Activated naive CD8-positive, alpha-beta T cell treated with anti-CD3 and anti-CD28 coated beads for 36 hours (primary cell): ENCODE measurements at places on chromosomes 7 and 10.

DNA sequence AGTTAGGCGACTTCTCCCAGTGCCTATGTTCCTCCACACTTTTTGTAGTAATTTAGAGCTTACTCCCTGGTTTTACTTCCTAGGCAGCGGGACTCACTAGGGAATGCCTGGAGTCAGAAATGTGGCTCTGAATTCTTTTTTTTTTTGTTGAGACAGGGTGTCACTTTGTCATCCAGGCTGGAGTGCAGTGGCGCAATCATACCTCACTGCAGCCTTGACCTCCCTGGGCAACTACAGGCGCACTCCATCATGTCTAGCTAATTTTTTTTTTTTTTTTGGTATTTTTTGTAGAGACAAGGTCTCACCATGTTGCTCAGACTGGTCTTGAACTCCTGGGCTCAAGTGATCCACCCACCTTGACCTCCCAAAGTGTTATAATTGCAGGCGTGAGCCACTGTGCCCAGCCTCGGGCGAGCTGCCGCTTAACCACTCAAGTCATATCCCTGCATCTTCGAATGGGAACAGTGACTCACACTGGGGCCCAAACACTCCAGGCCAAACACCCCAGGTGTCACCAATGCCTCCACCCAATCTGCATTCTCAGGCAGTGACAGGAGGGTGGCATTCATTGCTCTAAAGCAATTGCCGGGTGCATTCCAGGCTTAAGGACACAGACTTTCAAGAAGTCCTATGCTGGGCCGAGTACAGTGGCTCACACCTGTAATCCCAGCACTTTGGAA, 19.6 kb downstream of the RGS10 start:
- DNase-seq = peak; percentile 34

GRCh38 chr7:121395494-121395960, 581 bp downstream of the FAM3C start:
- peak; percentile 68 for DNase-seq

GRCh38 chr7:130566168-130566897, 74.4 kb downstream of the MEST start:
- DNase-seq = no peak

GRCh38 chr7:16960337-16960965, 78.7 kb upstream of the AGR3 start:
- DNase-seq = no peak

DNA sequence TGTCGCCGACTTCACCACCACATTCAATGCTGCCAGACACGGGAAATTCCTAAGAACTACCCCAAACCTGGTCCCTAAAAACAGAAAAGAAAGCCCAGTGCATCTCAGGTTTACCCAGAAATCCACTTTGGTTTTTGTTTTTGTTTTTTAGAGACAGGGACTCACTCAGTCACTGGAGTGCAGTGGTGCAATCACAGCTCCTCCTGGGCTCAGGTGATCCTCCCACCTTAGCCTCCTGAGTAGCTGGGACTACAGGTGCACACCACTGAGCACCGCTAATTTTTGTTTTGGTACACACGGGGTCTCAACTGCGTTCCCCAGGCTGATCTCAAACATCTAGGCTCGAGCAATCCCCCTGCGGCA, 22.8 kb downstream of the MAD1L1 start:
- DNase-seq = no peak

- DNase-seq = peak; percentile 69
Measured at GRCh38 chr10:88270871-88271713, 312.0 kb downstream of the RNLS start.

GRCh38 chr7:1949681-1950055, 279.6 kb downstream of the ELFN1 start:
- no peak for DNase-seq

DNA sequence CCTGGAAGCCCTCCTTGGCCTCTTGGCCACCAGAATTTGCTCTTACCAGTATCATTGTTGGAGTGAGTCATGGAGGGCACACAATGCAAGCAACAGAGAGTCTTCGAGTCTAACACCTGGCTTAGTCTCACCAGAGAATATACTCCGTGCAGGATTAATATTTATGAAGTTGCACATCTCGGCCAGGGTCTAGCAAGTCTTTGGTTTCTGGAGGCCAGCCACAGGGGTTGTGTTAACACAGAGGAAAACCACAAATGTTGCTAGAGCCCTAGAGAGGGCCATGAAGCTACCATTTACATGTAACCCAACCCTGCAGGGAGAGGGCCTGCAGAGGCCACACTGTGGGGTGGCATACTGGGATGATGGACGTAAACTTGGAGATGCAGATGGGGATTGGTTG, 71.8 kb downstream of the MTPN start:
- DNase-seq = no peak

DNA sequence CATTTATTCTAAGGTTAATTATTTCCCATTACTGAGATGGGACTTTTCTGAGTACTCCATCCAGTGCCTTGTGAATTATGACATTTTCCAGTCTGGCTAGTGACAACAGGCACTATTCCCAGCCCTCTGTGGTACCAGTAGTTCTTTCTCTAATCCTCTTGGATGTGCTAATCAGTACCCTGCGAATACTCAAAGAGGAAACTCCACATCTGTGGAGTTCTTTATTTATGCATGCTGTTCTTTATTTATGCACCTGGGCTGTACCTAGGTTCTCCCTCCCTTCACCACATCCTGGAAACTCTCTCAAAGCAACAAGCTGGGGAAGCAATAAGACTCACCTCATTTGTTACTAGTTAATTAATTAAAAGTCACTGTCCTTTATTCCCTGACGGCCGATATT, 83.5 kb downstream of the TSPAN12 start:
- DNase-seq = no peak

DNA sequence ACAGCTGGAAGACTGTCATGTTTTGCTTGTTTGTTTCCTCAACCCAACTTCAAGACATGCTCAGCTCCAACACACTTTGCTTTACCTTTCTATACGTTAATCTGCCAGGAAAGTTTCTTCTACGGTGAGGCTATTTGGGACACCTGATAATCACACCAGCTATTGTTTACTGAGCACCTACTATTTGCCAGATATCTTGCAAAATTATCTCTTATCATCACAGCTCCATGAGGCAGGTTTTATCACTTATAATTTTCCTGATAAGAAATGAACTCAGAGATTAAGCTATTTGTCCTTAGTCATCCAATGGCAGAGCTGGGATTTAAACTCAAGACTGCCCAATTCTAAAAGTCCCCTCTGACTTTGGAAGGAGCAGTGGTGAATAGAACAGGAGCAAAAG, 117.4 kb downstream of the CREB5 start:
- no peak for DNase-seq

- no peak for DNase-seq
Measured at GRCh38 chr7:25527665-25528170, 299.4 kb upstream of the NPVF start.

DNA sequence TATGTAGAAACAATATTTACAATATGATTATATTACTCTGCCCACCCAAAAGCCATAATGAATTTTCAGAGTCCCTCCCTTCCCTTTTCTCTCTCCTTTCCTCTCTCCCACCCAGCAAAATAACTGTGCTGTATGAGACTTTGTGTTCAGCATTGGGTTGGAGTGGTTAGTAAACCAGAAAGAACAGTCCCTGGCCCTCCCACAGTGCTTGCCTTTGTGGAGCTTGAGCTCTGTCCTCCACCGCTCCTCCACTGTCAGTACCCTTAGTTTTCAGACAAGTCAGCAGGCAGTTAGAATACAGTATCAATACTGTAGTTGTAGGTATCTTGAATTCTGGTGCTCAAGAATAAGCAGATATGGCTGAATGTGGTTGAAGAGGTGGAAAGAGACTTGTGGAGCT, 92.7 kb downstream of the CDK14 start:
- DNase-seq = no peak

- no peak for DNase-seq
Measured at GRCh38 chr10:62858364-62858763, 42.2 kb upstream of the EGR2 start.

DNA sequence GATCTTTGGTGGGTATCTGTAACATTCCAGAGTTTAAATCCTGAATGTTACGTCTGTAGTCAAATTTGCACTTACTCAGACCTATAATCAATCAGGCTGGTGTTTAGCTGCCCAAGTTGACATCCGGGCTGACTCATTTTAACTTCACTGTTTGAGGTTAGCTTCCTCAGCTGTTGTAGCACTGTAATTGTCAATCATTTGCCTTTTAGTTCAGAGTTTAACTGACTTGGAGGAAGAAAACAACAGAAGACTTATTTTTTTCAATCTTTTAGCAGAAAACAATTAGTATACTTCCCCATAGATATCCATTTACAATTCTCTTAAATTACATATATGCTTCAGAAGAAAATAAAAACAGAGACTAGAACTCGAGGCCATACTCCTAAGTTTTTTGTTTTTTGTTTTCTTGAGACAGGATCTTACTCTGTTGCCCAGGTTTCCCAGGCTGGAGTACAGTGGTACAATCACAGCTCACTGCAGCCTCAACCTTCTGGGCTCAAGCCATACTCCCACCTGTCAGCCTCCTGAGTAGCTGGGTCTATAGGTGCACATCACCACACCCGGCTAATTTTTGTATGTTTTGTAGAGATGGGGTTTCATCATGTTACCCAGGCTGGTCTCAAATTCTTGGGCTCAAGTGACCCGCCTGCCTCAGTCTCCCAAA, 38.5 kb upstream of the LRRC17 start:
- DNase-seq = no peak

DNA sequence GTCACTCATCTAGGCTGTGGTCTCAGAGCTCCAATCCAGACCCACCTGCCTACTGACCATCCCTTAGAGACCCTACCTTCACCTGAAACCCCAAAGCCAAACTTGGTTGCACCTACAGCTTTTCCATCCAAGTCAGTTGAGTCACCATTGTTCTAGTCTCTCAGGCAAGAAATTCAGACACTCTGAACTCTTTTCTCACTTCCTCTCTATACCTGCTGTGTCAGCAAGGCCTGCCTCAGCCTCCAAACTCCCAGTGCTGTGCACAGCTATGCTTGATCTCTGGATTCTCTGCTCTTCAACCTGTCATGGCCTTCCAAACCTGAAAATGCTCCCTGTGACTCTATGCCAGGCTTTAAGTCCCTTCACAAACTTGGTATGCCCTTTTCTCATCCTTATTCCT, 47.4 kb upstream of the MTURN start:
- DNase-seq = no peak

DNA sequence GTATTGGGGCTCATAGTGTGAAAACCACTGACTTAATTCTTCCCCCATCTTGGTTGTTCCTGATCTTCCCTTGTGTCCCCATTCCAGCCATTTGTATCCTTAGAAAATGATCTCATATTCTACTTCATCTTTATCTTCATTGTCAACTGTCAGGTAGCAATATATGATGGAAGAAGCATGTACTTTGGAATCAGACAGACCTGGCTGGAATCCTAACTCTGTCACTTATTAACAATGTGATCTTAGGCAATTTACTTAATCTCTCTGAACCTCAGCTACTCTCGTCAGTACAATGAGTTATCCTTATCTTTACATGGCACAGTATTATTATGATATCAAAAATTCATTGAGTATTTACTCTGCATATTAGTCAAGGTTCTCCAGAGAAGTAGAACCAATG, 10.1 kb downstream of the CFTR start:
- DNase-seq = no peak

DNA sequence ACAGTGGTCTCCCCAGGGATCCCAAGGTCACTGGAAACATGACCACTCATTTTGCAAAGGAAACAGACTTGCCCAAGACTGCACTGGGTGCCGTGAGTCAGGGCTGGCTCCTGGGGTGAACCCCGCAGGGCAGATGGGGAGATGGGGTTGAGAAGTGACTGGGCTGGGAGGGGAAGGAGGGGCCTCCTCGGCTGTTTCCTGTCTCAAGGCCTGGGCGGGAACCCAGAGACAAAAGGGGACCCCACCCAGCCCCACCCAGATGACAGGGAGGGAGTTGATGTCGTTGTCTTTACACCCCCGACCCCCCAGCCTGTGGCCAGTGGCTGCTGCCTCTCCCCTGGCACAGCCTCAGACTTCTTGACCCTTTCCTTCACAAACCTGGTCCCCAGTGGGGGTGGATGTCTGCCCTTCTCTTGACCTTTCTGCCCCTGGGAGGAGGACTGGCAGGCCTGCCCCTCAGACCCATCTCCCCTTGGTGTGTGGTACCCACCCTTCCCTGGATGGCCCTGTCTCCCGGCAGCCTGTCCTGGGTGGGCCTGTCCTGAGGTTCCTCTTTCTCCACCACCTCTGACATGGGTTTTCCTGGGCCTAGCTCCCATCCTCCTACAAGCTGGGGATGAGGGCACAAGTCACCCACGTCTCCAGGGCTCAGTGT, 1.4 kb downstream of the MYO1G start:
- peak; percentile 83 for DNase-seq

DNA sequence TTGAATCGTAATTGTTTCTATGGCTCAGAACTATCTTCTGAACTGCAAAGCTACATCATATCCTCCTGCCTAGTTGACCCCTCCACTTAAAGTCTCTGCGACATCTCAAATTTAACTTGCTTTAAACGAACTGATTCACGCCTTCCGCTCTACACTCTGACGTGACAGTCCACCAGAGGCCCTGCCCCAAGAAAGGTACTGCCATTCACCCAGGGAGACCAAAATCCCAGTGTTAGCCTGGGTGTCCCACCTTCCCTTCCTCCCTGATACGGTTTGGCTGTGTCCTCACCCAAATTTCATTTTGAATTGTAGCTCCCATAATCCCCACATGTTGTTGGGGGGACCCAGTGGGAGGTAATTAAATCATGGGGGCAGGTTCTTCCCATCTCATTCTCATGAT, 90.8 kb downstream of the CPXM2 start:
- no peak for DNase-seq

DNA sequence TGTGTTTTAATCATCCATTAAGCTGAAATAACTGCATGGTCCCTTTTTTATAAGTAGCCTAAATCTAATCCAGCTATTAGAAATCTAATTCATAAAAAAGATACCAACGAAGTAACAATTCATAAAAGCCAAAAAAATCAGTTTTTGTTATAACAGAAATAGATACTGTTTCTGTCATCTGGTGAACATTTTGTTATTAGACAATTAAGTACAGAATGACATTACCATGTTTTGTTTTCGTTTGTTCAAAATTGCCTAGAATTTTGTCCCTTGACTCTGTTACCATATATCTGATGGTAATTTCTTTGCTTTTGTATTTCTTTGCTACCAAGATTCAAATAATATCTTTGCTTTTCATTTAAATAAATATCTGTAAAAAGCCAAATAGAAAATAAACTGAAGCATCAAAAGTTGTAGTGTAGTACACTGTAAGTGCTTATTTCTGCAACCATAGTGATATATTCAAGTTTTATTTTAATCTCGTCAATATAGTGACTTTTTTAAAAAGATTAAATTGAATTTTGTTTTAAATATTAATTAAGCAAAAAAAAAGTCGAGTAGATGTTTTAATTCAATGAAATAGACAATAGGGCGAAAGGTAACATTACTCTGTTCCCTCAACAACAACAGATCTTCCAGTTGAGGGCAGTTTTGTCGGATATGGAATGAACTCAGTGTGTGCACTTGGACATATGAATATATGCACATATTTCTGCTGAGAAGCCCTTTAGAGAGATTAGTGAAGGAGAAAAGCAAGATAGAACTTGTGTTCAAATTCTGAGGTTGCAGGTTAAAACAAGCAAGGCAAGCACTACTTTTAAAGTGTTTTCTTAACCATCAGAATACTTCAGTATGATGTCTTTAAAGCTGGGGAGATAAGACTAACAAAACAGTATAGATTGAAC, 7.9 kb upstream of the IGF2BP3 start:
- DNase-seq = no peak
